ENCODE measurements at places on chromosomes 3 and 15. TPM values are rescaled to one million over a fixed set of nuclear protein-coding genes. Genes with fewer than 3 reads are reported as not detected.

The CLDN18 gene
- total RNA-seq, result not detected

The CHL1 gene
- total RNA-seq, result not detected

The ALS2CL gene
- 10.5 TPM for total RNA-seq

The PARP15 gene
- total RNA-seq, result not detected

The CTXN2 gene
- not detected for total RNA-seq
